Lung microvascular endothelial cell (primary cell): ENCODE measurements at places on chromosomes 2 and 18. TPM values are rescaled to one million over a fixed set of nuclear protein-coding genes. Genes with fewer than 3 reads are reported as not detected.

GRCh38 chr2:55247025-55247424 lies 14.5 kb downstream of the RPS27A start:
- no peak for DNase-seq

Gene NCK2
- total RNA-seq: 33.1 and 47.8 TPM in 2 replicates

GRCh38 chr2:153536115-153536514 lies 57.6 kb upstream of the RPRM start:
- no peak for DNase-seq

DNA sequence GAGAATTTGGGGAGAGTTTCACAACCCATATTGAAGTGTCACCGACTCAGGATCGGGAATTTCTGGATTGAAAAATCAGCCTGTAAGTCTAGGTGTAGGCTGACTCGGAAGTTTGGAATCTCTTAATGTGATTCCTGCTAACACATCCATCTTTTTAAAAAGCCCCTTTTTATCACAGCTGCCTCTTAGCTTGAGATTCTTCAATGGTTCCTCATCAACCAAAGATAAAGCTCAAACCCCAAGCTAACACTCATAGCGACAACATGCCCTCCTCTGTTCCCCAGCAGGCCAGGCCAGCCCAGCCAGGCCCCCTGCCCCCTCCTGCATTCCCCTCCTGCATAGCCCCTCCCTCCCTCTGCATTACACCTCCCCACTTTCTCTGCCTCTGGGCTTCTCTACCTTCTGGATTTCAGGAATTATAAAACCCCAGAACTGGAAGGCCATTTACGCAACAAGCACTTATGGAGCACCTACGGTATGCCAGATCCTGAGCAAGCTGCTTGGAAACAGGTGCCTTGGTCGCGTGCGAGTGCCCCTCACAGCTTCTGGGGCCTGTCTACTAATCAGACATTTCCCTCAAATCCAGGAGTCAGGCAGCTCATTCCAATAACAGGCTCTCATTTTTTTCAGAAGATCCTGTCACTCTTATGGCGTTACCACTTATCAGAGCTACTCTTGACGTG lies 63.4 kb downstream of the EMX1 start:
- DNase-seq: no peak

DNA sequence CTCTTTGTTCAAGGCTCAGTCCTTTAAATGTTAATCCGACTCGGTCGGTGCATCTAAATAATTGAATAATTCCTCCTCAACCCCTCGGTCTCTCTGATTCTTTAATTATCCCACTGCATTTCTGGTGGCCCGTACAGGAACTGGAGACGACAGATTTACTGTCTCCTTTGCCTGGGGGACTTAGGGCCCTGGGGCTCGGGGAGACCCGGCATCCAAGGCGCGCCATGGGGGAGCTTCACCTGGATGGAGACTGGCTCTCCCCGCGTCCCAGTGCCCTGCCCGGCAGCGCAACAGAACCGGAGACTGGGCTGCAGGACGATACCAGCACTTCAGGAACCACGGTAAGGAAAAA lies 47.7 kb upstream of the SELENOI start:
- DNase-seq: no peak

DNA sequence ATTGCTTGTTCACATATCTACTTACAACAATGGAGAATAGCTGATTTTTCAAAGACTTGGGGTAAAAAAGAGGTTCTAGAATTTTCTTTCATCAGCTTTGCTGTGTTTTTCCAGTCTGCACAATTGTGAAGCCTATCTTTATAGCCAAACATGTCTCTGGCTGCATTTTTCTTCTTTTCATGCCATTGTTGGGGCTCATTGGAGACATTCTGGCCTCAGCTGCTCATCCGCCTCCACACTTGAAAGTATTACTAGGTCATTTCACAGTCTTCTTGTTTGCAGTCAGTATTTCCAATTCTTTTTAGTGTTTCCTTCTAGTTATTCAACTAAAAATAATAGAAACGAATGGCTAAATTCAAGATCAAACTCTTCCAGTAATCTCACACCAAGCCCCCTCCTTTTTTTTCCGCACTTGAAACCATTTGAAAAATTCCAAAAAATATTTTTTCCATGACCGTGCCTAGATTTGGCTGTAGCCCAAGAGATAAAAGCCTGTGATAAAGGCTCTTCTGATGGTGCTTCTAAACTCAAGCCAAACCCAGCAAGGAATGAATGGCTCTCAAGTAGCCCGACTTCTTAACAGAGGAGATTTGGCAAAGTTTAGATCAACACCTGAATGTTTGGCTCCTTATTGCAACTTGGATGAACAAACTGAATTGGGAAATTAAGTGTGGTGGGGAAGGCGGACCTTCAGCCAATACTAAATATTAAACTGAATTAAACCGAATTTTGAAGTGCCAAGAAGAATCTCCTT lies 103.4 kb downstream of the NRP2 start:
- no peak for DNase-seq

Gene DCDC2C
- not detected in 2 replicates for total RNA-seq

DNA sequence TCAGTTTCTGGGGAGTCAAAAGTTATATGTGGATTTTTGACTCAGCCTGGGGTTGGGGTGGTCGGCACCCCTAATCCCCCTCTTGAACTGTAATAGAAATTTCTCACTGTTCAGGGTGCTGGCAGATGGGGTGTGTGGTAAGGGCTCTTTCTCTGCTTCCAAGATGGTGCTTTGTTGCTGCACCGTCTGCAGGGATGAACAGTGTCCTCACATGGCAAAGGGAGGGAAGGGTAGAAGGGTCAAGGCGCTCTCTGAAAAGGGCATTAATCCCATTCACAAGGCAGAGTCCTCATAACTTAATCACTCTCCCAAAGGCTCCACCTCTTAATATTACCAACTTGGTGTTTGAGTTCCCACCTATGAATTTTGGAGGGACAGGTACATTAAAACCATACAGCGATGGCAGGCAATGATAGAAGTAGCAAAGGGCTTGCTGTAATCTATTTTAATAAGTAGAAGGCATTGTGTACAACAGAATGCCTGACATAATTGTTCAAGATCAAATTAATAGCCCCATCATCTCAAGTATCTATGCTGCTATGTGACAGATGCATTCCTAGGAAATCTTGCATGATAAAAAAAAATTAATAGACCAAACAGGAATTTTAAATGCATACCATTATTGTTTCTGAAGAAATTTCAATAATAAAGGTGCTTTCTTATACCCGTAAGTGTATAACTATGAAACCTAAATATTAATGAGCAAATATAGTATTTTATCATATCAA lies 28.1 kb downstream of the MMADHC start:
- no peak for DNase-seq

Gene RAPGEF4
- 13.9 and 17.3 TPM in 2 replicates for total RNA-seq

- no peak for DNase-seq
Observed at GRCh38 chr2:208250388-208250787, 4.5 kb downstream of the IDH1 start.

GRCh38 chr2:45438872-45439665 lies 172.0 kb downstream of the SRBD1 start:
- no peak for DNase-seq

- no peak for DNase-seq
Observed at GRCh38 chr2:101758001-101758400, 60.5 kb downstream of the MAP4K4 start.

Gene NT5C1B
- total RNA-seq: not detected in 2 replicates

- no peak for DNase-seq
Observed at GRCh38 chr2:113061896-113062770, 3.1 kb downstream of the IL36RN start.

DNA sequence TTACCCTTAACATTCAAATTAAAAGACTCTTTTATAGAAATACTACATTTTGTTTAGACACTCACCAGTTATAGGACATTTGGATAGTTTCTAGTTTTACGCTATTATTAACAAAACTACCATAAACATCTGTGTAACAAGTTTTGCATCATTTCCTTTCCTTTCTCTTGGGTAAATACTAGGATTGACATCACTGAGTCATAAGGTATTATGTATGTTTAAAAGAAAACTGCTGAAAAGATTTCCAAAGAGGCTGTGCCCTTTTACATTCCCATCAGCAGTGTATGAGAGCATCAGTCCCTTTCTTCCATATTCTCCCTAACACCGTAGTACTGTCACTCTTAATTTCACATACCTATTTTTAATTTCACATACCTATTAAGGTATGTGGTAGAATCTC lies 130.6 kb downstream of the USP34 start:
- peak; percentile 79 for DNase-seq

Gene CD8A
- total RNA-seq: not detected in 2 replicates

Gene TMEM214
- total RNA-seq: 14.2 and 19.4 TPM in 2 replicates

- no peak for DNase-seq
Observed at GRCh38 chr18:60019463-60019840, 119.7 kb downstream of the PMAIP1 start.

DNA sequence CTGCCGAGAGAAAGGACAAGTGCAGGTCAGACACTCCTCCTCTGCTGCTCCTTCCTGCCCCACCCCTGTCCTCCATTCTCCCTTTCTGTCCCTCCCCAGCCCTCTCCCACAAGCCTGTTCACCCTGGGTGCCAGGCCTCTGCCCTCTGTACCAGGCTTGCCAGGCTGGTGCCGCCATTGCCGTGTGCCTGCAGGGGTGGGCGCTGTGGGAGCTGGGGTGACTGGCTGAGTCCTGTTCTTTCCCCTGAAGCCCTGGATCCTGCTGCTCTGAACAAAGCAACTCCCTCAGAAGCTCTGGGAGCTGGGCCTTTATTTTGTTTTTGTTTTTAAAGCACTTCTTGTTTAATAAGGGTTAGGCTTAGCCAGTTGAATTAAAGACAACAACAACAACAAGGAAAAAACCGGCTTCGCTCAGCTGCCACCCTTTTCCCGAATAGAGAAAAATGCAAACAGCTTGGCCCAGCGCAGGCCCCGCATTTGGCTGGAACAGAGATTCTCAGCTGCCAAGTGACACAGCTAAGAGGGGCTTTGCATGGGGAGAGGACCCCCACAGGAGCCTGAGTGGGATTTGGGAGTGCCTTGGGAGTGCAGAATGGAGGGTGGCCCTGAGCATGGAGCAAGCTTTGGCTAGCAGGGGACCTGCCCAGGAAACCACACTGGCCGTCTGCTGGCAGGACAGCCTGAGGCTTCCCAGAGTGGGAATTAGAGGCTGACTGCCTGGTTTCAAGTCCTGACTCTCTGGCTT lies 9.1 kb downstream of the PCARE start:
- no peak for DNase-seq

GRCh38 chr2:47655563-47655880 lies 127.4 kb upstream of the MSH6 start:
- no peak for DNase-seq

Gene ADAM23
- 0.60 and 1.5 TPM in 2 replicates for total RNA-seq

Gene ZNF804A
- under 0.01 TPM in 1 of 2 replicates, not detected in the other for total RNA-seq

Gene ASXL3
- 0.20 and 0.22 TPM in 2 replicates for total RNA-seq

DNA sequence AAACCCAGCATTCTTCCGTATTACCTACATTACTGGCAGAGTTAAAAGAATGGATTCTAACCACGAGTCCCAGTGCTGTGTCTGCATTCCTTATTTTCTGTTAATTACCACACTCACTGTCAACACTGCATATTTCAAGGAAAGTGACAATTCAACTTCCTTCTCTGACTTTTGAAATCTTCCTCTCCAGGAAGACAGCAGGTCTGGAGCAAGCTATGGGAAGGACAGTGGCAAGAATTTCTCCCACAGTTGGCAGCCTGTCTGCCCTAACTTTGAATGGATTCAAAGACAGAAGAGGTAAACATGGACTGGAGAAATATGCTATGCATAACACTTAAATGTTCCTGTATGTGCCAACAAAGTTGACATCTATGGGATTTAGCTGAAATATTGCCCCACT lies 700.5 kb upstream of the CHAC2 start:
- no peak for DNase-seq

Gene CCNYL1
- 16.1 and 19.2 TPM in 2 replicates for total RNA-seq

DNA sequence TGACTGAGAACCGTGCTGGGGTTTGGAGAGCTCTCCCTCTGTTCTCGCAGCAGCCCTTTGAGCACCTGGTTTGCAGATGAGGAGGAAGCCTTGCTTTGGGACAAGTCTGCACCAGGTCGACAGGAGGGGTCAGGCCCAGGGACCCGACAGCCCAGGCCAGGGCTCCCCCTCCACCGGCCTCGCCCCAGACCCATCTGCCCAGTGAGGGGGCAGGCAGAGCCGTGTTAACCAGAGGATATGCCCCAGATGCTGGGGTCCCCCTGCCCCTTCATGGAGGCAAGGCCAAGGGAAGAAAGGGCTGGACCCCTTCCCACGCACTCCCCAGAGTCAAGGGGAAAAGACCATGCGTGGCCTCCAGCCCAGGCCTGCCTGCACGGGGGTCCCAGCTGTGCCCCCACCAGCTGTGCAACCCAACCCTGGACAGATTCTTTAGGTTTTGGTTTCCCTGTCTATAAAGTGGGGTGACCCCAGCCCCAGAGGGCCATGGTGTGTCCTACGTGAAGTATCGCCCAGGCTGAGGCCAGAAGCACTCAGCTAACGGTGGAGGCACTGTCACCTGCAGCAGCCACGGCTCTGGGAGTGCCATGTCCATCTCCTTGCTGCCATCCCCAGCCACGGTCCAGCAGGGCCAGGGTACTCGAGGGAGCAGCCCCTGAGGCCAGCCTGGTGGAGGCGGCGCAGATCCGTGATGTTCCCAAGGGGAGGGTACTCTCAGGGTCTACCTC lies 4.8 kb upstream of the SNED1 start:
- no peak for DNase-seq

- no peak for DNase-seq
Observed at GRCh38 chr2:69097148-69097610, 84.2 kb downstream of the ANTXR1 start.

Gene MALL
- 13.7 and 46.0 TPM in 2 replicates for total RNA-seq

Gene MOGAT1
- not detected in 2 replicates for total RNA-seq

GRCh38 chr2:207533461-207534008 lies 3.8 kb downstream of the CREB1 start:
- DNase-seq: no peak

GRCh38 chr18:76421685-76422078 lies 73.4 kb downstream of the ZNF516 start:
- no peak for DNase-seq

DNA sequence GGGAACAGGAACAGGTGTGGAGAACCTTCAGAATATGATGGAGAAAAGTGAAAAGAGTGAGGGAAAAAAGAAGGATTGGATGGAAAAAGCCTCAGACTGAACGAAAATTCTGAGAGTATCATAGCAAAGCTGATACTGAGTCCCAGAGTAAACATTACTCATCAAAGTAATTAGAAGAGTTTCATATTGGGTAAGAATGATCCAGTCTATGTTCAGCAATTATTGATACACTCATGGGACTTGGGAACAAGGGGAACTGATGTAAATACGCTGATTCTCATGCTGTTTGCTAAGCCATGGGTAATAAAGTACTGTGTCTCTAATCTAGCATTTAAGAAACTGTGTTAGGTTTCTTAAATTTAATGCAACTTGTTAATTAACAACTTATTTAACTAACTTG lies 219.9 kb upstream of the NOL4 start:
- no peak for DNase-seq

- DNase-seq: no peak
Observed at GRCh38 chr2:167369083-167369482, 480.8 kb downstream of the XIRP2 start.

Gene SPC25
- total RNA-seq: 0.79 and 2.8 TPM in 2 replicates

Gene FOXD4L1
- under 0.01 TPM in 2 replicates for total RNA-seq
